ENCODE measurements at places on chromosomes 12 and 14.
A peak's percentile ranks its signal among the peaks of the same experiment; 100 is the strongest.

GRCh38 chr14:91453744-91454143, 36.1 kb upstream of the CCDC88C start:
- DNase-seq, result no peak

- no peak for DNase-seq
Observed at GRCh38 chr12:38149395-38150073, 167.0 kb upstream of the ALG10B start.

GRCh38 chr12:96313606-96314005, 86.6 kb downstream of the CDK17 start:
- DNase-seq, result no peak

DNA sequence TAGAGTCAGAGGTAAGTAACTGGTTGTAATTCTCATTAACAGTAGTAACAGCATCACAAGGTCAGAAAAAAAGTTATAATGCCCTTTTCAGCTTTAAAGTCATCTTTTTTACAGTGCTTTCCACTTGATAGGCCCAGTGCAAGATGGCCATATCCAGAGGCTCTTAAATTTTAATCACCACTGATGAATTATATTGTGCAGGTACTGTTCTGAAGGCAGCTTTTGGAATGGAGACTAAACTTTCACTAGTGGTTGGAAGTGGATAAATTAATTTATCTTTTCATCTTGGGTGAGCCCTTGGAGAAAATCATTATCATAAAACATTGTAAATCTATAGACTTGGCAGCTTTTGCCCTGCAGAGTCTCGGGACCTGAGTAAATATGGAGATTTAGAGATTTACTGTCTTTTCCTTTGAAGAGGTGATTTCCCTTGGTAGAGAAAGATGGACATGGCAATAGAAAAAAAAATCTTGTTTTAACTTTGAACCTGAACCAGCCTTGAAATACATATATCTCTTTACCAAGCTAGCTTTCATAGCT, 969.1 kb upstream of the NOVA1 start:
- no peak for DNase-seq

- peak; percentile 19 for DNase-seq
Observed at GRCh38 chr12:22459838-22460490, 84.4 kb downstream of the C2CD5 start.

All from WERI-Rb-1 (cell line).